ENCODE measurements at places on chromosomes 3 and 15. TPM values are rescaled to one million over a fixed set of nuclear protein-coding genes. Genes with fewer than 3 reads are reported as not detected.

The KBTBD13 gene
- total RNA-seq: not detected

The CACNA1D gene
- 0.26 TPM for total RNA-seq

The TGM5 gene
- total RNA-seq: 0.18 TPM

The DHFR2 gene
- 6.9 TPM for total RNA-seq

The UROC1 gene
- total RNA-seq: not detected

The DAPK2 gene
- 4.4 TPM for total RNA-seq

The SLTM gene
- 113 TPM for total RNA-seq

The C3orf85 gene
- not detected for total RNA-seq

The NR2E3 gene
- not detected for total RNA-seq

The PRR20G gene
- total RNA-seq: not detected

The SLC22A13 gene
- total RNA-seq: 0.44 TPM

The PGBD4 gene
- 3.2 TPM for total RNA-seq

The GHSR gene
- total RNA-seq: not detected

The MOBP gene
- total RNA-seq: not detected

The GOLGA8M gene
- total RNA-seq: not detected

Data from CD8-positive, alpha-beta memory T cell (primary cell).